ENCODE measurements at places on chromosomes 4 and X. TPM values are rescaled to one million over a fixed set of nuclear protein-coding genes. Genes with fewer than 3 reads are reported as not detected.

DNA sequence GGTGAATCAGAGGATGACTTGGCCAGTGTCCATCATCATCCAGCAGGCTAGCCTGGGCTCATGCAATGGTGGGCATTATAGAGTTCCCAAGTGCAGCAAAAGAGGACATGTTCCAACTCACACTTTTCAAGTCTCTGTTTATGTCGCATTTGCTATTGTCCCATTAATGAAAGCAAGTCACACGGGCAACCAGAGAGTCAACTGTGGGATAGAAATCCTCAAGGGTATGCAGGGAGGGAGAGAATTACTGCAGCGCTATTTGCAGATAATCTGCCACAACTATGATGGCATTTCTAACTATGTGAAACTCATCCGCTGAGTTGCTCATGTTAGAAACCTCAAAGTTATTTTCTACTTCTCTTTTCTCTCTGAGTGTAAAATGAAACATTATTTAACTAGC is 78.5 kb upstream of the TAB3 start:
- no peaks in the 10 kb centered on the region for H3K36me3 ChIP-seq
- no peak for DNase-seq
- no peak overlapping the region for H3K4me3 ChIP-seq
- H3K4me1 ChIP-seq, result peaks cover 4% of the 10 kb centered on the region
- H3K27me3 ChIP-seq, result no peaks in the 10 kb centered on the region
- no peak overlapping the region for H3K27ac ChIP-seq

DNA sequence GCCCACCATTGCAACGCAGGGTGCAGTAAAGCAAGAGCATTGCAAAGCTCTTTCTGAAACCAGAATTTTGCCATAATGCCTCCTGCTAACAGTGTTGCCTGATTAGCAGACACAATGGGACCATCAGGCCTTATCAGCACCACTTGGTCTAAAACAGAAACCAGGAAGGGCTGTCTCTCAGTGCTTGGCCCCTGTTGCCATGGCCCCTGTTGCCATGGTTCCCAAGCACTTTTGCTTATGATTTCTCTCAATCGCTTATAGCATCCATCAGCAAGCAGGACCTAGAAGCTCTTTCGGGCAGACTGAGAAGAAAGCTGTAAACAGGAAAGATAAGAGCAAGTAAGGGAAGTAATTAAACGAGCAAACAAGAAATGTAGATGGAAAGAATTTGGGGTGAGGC is 36.8 kb downstream of the RTL5 start:
- no peaks in the 10 kb centered on the region for H3K36me3 ChIP-seq
- no peak overlapping the region for H3K4me3 ChIP-seq
- peak overlapping the region; percentile 31 for H3K27ac ChIP-seq
- H3K4me1 ChIP-seq, result peaks cover 17% of the 10 kb centered on the region
- H3K27me3 ChIP-seq, result no peaks in the 10 kb centered on the region

- H3K4me1 ChIP-seq, result no peaks in the 10 kb centered on the region
- H3K27me3 ChIP-seq, result peaks cover 1% of the 10 kb centered on the region
- H3K27ac ChIP-seq, result no peak overlapping the region
These were observed 168.2 kb downstream of the DCTD start for GRCh38 chr4:182748949-182749348.

GRCh38 chr4:30720021-30720660 is at the start of gene PCDH7:
PCDH7 (plus strand) TSS chr4:30720369; CDS start chr4:30721423, 1,054 bp downstream.
- peak; percentile 28 for DNase-seq
- peak within 1 kb of the TSS; percentile 28 for H3K27ac ChIP-seq
- peaks cover 61% of the 10 kb centered on the region for H3K27me3 ChIP-seq
- peaks cover 12% of the 10 kb centered on the region for H3K36me3 ChIP-seq

DNA sequence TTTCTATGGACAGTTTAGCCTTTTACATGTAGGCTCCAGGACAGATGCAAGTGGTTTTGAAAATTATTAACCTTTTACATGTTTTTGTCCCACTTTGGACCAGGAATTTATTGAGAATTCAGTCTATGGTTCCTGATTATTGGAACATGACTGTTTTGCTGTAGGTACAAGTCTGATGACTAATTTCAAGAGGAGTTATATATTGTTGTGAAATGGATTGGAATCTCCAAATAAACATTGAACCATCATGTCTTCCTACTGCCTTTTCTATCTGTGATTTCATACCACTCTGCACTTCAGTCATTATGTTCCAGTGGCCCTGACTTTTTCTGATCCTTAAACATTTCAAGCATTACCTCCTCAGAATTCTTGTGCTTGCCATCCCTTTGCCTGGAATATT is 35.9 kb downstream of the TBC1D19 start:
- H3K27me3 ChIP-seq, result no peaks in the 10 kb centered on the region
- peaks cover 15% of the 10 kb centered on the region for H3K36me3 ChIP-seq
- no peaks in the 10 kb centered on the region for H3K4me1 ChIP-seq
- no peak for DNase-seq
- no peak overlapping the region for H3K27ac ChIP-seq
- no peak overlapping the region for H3K4me3 ChIP-seq

GRCh38 chr4:40850496-40850895 is 100.7 kb downstream of the NSUN7 start:
- peaks cover 33% of the 10 kb centered on the region for H3K27me3 ChIP-seq
- DNase-seq, result no peak
- no peak overlapping the region for H3K27ac ChIP-seq
- H3K4me3 ChIP-seq, result no peak overlapping the region
- H3K4me1 ChIP-seq, result no peaks in the 10 kb centered on the region

- no peak overlapping the region for H3K4me3 ChIP-seq
- DNase-seq, result no peak
- H3K4me1 ChIP-seq, result no peaks in the 10 kb centered on the region
- no peaks in the 10 kb centered on the region for H3K27me3 ChIP-seq
These were observed 1906.6 kb upstream of the TENM3 start for GRCh38 chr4:180336494-180337090.

CT83 gene
- not detected for total RNA-seq

TMEM255A gene
- not detected for total RNA-seq

EFHC2 gene
- total RNA-seq, result 0.24 TPM

SYTL5 gene
- total RNA-seq, result 0.05 TPM

Data from activated CD4-positive, alpha-beta memory T cell treated with anti-CD3 and anti-CD28 coated beads for 36 hours (primary cell).